ENCODE measurements at places on chromosomes 3 and 15.

DNA sequence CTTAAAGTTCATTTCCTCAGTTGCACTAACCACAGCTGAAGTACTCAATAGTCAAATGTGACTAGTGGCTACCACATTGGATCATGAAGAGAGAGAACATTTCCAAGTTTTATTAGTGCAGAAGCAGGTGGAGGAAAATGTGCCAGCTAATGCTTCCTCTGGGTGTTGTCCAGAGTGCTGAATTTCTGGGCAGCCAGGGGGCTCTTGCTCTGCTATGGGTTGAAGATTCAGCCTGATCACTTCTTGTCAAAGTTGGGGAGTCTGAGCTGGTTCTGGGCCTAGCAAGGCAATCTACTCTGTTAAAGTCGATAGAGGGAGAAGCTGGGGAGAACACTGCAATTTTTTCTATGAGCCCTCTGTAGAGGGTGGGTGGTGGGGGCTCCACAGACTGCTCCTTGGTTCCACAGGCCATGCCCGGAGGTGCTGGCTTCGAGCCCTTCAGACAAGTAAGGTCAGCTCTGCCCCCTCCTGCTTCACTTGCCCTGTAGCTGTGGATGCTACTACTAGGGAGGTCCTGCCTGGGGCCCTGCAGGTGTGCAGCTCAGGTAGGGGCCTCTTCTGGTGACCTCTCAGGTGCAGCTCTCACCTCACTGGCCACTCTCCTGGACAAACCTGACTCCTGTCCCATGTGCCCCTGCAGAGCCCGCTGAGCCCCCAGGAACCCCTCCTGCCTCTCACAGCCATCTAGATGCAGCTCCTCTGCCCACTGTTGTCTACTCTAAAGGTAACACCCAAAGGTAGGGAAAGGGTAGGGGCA lies 8.2 kb downstream of the ALG3 start:
- no peak for DNase-seq

- DNase-seq, result no peak
These were observed 199.6 kb downstream of the EFHB start for GRCh38 chr3:19734453-19734852.

DNA sequence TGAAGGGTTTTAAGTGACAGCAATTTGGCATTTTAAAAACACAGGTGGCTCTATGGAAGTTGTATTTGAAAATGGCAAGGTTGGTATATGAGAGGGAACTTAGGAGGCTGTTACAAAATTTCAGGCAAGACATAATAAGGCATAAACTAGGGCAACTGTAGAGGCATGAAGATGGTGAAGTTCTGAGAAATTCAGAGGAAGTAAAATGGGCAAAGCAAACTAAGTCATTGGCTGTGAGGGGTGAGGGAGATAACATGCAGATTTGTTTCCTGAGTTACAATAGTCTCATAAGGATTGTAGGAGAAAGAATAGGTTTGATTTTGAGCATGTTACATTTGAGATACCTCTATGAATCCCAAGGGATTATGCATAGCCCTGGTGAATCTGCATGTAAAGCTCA lies 302.9 kb upstream of the ARHGEF26 start:
- no peak for DNase-seq

- DNase-seq, result no peak
These were observed 1.9 kb downstream of the CAMK2N2 start for GRCh38 chr3:184259396-184259877.

- DNase-seq, result no peak
These were observed 28.7 kb downstream of the SST start for GRCh38 chr3:187641320-187642016.

- DNase-seq, result peak; percentile 22
These were observed 23.4 kb downstream of the SACM1L start for GRCh38 chr3:45712434-45713110.
